Vein endothelial cell (primary cell): ENCODE measurements at places on chromosomes 13 and 19. TPM values are rescaled to one million over a fixed set of nuclear protein-coding genes. Genes with fewer than 3 reads are reported as not detected.

ZNF571 gene
- total RNA-seq: 1.7 and 2.0 TPM in 2 replicates

KLK12 gene
- total RNA-seq: not detected in 2 replicates

PALM3 gene
- not detected in 2 replicates for total RNA-seq

SULT2B1 gene
- total RNA-seq: not detected in 2 replicates

RDH8 gene
- not detected in 2 replicates for total RNA-seq
